ENCODE measurements at places on chromosomes 4 and X.

DNA sequence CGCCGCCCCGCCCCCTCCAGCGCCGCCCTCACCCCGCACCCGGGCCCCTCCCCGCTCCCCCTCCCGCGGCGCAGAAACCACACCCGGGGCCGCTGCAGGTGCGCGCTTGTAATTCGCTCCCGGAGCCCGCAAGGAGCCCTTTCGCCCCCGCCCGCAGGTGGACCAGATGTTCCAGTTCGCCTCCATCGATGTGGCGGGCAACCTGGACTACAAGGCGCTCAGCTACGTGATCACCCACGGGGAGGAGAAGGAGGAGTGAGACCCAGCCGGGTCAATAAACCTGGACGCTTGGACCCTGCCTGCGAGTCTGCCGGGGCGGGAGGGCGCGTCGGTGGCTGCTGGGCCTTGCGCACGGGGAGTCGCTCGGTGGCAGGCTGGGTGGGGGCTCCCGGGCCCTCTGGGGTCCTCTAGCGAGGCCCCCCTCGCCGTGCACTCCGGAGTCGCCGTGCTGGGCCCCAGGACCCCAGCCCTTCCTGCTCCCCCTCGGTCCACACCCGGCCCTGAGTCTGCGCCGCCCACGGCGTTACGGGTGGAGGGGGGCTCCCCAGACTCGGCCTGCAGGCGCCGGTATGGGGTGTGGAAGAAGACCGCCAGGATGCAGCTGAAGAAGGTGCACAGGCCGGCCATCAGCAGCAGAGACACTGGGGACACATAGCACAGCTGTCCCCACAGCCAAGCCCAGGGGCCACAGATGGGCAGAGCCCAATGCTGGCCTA lies 7.1 kb downstream of the SLC49A3 start:
- DNase-seq = no peak

DNA sequence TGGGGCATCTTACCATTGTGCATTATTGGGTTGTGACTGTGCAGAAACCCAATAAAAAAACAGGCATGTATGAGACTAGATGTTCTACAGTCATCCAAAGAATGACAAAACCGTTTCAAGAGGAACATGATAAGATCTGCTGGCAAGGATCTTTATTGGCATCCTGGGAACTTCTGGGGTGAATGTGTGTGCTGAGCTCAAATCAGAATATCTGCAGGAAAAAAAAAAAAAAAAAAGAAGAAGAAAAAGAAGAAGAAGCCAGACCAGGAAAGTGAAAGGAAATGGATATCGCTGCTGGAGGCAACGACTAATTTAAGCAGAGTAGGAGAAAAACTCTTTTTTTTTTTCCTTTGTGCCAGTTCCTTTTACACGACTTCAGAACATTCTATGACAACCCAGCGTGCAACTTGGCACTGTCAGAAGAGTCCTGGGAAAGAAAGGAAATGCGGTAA lies 484.2 kb upstream of the BOD1L1 start:
- DNase-seq = no peak

DNA sequence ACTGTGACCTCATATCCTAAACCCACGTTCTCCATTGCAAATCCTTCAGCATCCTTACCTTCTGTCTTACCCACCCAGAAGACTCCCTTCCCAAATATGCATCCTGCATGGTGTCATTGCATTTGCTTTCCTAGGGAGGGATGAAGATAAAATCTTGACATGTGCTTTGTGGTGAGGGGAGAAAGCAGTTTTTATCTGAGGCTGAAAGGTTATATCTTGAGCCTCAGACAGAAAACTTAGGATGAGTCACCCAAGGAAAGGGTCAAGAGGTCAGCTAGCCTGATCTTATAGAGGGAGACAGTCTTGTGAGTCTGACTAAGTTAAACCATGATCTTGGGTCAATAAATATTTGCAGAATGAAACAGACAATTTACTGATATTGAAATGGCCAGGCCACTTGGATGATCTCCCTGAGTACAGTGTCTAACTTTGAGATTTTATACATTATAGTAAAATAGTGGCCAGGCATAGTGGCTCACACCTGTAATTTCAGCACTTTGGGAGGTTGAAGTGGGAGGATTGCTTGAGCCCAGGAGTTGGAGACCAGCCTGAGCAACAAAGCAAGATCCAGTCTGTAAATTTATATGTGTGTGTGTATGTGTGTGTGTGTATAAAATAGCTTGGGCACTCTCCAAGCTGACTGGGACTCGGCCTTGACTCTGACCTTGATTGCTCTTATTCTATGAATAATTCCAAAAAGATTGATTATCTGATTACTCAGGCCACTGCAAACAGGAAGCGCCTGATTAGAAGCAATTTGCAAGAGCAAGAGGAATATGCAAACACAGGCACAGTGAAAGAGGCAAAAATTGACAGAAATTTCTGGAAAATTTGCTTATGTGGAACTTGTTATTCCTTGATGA lies 15.4 kb upstream of the FAM9C start:
- no peak for DNase-seq

DNA sequence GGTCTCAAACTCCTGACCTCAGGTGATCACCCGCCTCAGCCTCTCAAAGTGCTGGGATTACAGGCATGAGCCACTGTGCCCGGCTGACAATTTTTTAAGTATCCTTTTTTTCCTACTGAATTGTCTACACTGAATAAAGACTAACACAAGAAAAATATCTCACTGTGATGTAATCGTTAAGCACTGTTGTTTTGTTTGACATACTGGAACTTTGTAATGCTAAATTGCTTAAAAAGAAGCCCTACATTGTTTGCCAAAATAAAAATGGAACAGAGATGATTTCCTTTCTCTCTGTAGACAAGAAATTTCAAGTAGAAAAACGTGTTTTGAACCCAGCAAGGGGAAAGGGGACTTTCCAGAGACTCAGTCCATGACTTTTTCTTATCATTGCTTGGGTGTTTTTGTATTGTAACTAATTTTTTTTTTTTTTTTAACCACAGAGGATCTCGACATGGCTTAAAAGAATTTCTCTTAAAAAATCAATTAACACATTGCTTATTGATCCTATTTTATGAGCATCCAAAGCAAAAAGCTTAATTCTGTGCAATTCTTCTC lies 74.9 kb downstream of the TMEM156 start:
- no peak for DNase-seq

DNA sequence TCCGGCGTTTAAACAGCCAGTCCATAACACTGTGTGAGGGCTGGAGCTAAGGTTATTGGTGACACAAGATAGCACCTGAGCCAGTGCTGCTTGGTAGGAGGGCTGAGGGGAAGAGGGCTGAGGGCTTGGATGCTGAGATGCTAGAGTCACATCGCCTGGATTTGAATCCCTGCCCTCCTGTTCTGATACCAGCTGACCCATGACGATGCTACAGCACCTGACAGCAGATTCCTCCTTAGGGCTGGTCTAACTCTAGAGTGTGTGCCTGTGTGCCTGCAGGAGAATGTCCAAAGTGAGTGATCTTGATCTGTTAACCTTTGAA lies 102.5 kb downstream of the PTTG2 start:
- no peak for DNase-seq

DNA sequence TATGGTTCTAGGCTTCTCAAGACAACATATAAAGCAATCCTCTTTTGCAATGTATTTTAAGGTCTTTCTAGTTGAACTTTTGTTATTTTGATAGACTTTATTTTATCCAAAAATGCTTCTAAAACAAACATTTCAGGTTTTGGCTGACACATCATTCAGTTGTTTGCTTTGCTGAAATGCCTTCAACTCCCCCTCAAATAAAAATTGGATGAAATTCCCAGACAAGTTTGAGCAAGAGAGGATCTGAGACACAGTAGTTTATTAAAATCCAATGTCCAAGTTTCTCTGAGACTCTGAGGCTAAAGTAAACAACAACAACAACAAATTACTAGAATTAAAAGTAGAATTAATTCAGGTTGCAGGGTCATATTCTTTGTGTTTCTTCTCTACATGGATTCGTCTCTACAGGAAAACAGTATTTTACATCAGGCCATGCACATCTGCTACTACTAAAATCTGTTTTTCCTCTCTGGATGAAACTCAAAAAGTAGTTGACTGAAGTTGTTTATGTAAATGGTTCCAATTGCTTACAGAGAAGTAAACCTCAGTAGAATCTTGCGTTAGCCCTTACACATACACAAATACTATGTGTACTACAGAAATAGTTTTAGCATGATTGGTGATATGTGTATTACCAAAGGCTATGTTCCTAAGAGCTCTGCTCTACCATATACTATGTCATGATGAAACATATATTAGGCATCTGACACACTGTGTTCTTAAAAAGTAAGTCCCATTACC lies 64.9 kb downstream of the PRSS12 start:
- no peak for DNase-seq

- no peak for DNase-seq
Observed at GRCh38 chr4:1768367-1769034, 24.6 kb upstream of the FGFR3 start.

DNA sequence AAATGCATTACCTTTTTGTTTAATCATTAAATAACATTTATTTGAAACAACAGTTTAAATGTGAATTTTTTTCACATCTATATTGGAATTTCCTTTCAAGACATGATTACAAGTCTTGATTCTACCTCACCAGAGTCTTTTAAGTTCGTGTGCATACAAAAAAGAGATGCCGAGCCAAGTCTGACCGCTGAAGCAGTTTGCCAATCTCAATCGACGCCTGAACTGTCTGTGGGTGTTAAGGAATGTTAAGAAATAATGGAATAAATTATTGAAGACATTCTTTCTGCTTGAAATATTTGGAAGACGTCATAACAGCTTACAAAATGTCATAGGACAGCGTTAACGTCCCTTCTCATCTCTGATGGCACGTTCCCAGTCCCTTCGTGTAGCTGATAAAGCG lies 27.9 kb upstream of the TNIP3 start:
- DNase-seq = no peak

DNA sequence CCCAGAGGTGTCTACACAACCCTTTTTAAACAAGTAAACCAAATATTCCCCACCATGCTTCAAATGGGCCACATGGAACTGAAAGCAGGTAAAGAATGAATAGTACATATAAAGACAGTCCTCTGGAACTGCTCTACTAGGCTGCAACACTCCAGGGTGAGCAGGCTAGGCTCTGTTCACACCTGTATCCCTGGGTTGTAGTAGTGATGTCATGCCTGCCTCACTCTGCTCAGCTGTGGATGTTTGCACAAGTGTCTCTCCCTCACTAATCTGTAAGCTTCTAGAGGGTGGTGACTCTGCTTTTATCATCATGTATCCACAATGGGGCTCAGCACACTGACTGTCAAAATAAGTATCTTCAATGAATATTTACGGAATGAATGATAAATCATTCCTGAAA lies 20.4 kb downstream of the LEF1 start:
- no peak for DNase-seq

GRCh38 chr4:56657818-56658217 lies 23.3 kb downstream of the HOPX start:
- no peak for DNase-seq

- DNase-seq = no peak
Observed at GRCh38 chrX:24610516-24610915, 36.6 kb downstream of the PCYT1B start.

DNA sequence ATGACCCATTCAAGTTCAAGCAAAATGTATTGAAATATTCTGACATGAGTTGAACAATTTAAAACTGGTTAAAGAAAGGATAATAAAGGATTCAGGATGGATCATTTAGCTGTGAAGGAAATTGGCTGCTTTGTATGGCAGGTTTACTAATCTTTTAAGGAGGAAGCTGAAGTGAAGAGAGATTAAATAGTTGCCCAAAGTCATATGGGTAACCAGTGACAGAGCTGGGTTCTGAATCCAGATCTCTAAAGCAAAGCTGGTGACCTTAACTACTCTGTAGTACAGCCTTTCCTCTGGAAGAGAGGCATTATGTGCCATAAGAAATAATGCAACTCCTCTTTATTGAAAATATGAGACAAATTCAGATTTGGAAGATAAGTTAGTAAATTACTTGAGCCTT lies 22.8 kb downstream of the FHIP1A start:
- no peak for DNase-seq

DNA sequence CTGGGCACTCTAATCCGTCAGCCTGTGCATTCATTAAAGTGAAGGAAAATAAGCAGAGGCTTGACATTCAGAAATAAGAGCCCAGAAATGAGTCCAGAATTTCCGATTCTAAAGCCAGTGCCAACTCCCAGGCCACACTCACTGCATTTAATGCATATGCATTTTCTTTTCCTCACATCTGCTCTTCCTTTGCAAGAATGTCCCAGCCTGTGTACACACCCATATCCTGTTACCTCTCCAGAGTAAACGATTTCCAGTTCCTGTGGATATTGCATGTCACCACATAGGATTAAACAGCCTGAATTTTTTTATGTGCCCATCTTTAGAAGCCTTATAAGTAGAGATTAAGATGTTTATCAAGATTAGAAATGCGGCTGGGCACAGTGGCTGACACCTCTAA lies 27.5 kb downstream of the ARX start:
- DNase-seq = no peak

GRCh38 chr4:86968547-86968946 lies 33.7 kb downstream of the AFF1 start:
- DNase-seq = no peak

DNA sequence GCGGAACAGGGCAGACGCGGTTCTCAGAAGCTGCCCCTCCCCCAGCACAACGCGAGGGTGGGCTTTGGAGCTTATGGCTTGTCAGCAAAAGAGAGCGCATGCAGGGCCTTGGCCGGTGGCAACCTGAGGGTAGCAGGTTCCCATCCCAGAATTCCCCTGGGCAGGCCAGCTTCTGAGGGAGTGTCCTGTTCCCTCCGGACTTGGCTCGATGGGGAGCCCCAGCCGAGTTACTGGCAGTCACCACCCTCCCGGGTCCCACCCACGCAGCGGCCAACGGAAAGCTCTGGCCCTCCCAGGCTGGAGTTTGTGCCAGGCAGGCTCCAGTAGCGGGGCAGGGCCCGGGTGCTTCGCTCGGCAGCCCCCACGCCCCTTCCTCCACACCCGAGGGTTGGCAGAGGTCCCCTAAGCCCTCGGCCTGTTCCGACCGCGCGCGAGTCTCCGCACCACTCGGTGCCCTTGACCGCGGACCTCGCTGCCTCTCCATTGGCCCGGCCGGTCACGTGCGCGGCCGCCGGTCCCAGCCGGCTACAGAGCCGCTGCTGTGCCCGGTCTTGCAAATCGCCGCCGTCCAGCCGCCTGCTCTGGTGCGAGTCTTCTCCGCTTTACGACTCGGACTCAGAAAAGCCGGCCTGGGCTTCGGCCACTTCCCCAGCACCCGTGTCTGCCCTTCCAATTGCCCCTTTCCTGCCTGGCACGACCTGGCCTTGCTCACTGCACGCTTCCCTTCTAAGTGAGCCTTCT lies 20.9 kb upstream of the MTM1 start:
- DNase-seq = peak; percentile 69

- DNase-seq = no peak
Observed at GRCh38 chr4:176837169-176837895, 44.6 kb upstream of the VEGFC start.

DNA sequence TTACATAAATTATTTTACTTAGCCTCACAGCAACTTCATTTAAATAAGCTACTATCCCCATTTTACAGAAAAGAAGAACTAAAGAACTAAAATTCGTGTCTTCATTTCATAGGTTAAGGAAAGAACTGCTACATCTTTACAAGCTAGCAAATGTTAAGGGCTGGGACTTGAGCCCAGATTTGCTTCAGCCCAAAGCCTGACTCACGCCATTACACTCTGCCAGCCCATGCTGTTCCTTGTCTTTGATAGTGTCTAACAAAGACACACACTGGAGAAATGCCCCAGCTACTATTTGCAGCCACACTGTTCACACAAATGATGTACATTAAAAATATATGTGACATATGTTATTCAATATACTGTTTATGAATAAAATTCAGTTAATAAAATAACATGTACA lies 29.0 kb upstream of the ERVMER34-1 start:
- no peak for DNase-seq
